ENCODE measurements at places on chromosomes 7 and 10. TPM values are rescaled to one million over a fixed set of nuclear protein-coding genes. Genes with fewer than 3 reads are reported as not detected.

Gene HSPB1
- total RNA-seq: 565 TPM

Gene LHFPL3
- total RNA-seq: not detected

Gene TWIST1
- total RNA-seq: 0.18 TPM

Gene MUC12
- 1.1 TPM for total RNA-seq

Gene CDHR3
- 0.34 TPM for total RNA-seq

Gene UBE3C
- total RNA-seq: 76.0 TPM

Gene PSD
- total RNA-seq: 1.7 TPM

Gene WNT8B
- not detected for total RNA-seq

Gene VIPR2
- 0.04 TPM for total RNA-seq

Gene OPN4
- total RNA-seq: not detected

Gene DHTKD1
- total RNA-seq: 9.3 TPM

Gene IDI2
- not detected for total RNA-seq

Gene CALML3
- not detected for total RNA-seq

Gene DOCK4
- total RNA-seq: 3.8 TPM

Gene BTBD16
- not detected for total RNA-seq

Gene VENTX
- total RNA-seq: 0.55 TPM

Gene AKR1C8
- 0.24 TPM for total RNA-seq

Gene SPDYE11
- not detected for total RNA-seq

GRCh38 chr7:77561352-77561751, 24.3 kb downstream of the PTPN12 start:
- no peak overlapping the region for H3K27ac ChIP-seq
- peaks cover 16% of the 10 kb centered on the region for H3K4me1 ChIP-seq
- DNase-seq: no peak
- no peaks in the 10 kb centered on the region for H3K27me3 ChIP-seq
- H3K36me3 ChIP-seq: no peaks in the 10 kb centered on the region

DNA sequence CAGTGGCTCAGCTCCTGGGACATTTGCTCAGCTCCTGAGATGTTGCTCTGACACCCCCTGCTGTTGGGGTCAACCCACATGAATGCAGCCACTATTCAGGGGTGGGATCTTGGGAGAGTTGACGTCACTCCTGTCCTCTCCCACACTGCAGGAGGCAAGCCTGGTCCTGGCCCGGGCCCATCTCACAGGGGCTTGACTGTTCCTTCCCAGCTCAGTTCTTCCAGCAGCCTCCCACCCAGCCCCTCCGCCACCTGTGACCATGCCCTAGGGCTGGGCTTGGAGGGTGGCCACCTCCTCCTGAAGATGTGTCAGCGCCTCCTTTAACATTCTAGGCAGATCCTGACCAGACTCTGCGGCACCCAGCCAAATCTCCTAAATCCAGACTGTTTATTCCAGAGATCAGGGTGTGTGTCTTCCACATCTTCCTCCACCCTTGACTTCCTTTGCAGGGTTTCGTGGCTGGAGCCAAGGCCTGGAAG, 19.1 kb upstream of the OPALIN start:
- H3K4me1 ChIP-seq: peaks cover 7% of the 10 kb centered on the region
- no peaks in the 10 kb centered on the region for H3K36me3 ChIP-seq
- H3K27me3 ChIP-seq: peaks cover 31% of the 10 kb centered on the region
- no peak overlapping the region for H3K27ac ChIP-seq
- no peak overlapping the region for H3K4me3 ChIP-seq

- no peaks in the 10 kb centered on the region for H3K4me1 ChIP-seq
- no peaks in the 10 kb centered on the region for H3K36me3 ChIP-seq
- no peaks in the 10 kb centered on the region for H3K27me3 ChIP-seq
- H3K27ac ChIP-seq: no peak overlapping the region
- DNase-seq: no peak
- no peak overlapping the region for H3K4me3 ChIP-seq
Observed at GRCh38 chr7:24297362-24297761, 13.4 kb downstream of the NPY start.

- DNase-seq: no peak
- no peaks in the 10 kb centered on the region for H3K4me1 ChIP-seq
- peaks cover 15% of the 10 kb centered on the region for H3K27me3 ChIP-seq
- no peak overlapping the region for H3K27ac ChIP-seq
- no peaks in the 10 kb centered on the region for H3K36me3 ChIP-seq
Observed at GRCh38 chr7:135277161-135277560, 43.5 kb downstream of the STRA8 start.

GRCh38 chr10:116331815-116332214, 7.6 kb downstream of the CCDC172 start:
- no peaks in the 10 kb centered on the region for H3K36me3 ChIP-seq
- no peak overlapping the region for H3K4me3 ChIP-seq
- DNase-seq: no peak
- no peaks in the 10 kb centered on the region for H3K27me3 ChIP-seq
- H3K27ac ChIP-seq: no peak overlapping the region

GRCh38 chr7:75646571-75647102, 92.1 kb downstream of the HIP1 start:
- H3K27ac ChIP-seq: no peak overlapping the region
- peaks cover 13% of the 10 kb centered on the region for H3K4me1 ChIP-seq
- no peak overlapping the region for H3K4me3 ChIP-seq
- no peak for DNase-seq
- no peaks in the 10 kb centered on the region for H3K27me3 ChIP-seq

- H3K27me3 ChIP-seq: peaks cover 60% of the 10 kb centered on the region
- H3K4me1 ChIP-seq: no peaks in the 10 kb centered on the region
- H3K36me3 ChIP-seq: no peaks in the 10 kb centered on the region
- no peak for DNase-seq
Observed at GRCh38 chr10:119346095-119346832, 138.9 kb downstream of the GRK5 start.

DNA sequence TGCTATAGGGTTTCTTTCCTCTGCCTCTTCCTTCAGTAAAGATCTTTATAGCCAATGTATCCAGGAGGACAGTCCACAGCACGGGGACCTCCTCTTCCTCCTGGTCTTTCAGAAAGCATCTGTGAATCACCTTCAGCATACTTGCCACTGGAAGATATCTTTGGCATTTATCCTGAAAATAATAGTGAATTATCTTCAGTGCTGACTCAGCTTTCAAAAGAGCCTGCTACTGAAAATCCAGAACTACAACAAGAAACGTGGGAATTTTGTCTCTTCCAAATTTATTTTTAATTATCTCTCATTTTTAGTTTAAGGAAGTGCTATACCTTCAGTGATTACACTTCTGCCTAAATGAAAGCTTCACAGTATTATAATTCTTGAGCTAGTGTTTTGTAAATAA, 7.6 kb upstream of the UNC5B start:
- H3K36me3 ChIP-seq: no peaks in the 10 kb centered on the region
- H3K4me1 ChIP-seq: peaks cover 4% of the 10 kb centered on the region
- peaks cover 17% of the 10 kb centered on the region for H3K27me3 ChIP-seq
- DNase-seq: no peak
- no peak overlapping the region for H3K4me3 ChIP-seq

GRCh38 chr10:106479636-106480035, 684.9 kb downstream of the SORCS1 start:
- no peak overlapping the region for H3K4me3 ChIP-seq
- H3K36me3 ChIP-seq: no peaks in the 10 kb centered on the region
- H3K27ac ChIP-seq: no peak overlapping the region
- no peaks in the 10 kb centered on the region for H3K27me3 ChIP-seq

GRCh38 chr10:132229834-132230556, 43.2 kb downstream of the DPYSL4 start:
- DNase-seq: no peak
- H3K4me3 ChIP-seq: no peak overlapping the region
- no peaks in the 10 kb centered on the region for H3K36me3 ChIP-seq
- no peaks in the 10 kb centered on the region for H3K4me1 ChIP-seq

- peaks cover 28% of the 10 kb centered on the region for H3K4me1 ChIP-seq
- no peak overlapping the region for H3K4me3 ChIP-seq
- no peaks in the 10 kb centered on the region for H3K27me3 ChIP-seq
- peak overlapping the region; percentile 57 for H3K27ac ChIP-seq
Observed at GRCh38 chr7:5452470-5452899, 28.9 kb upstream of the TNRC18 start.

- H3K4me1 ChIP-seq: no peaks in the 10 kb centered on the region
- no peak for DNase-seq
- no peak overlapping the region for H3K27ac ChIP-seq
- H3K27me3 ChIP-seq: peaks cover 19% of the 10 kb centered on the region
Observed at GRCh38 chr10:121579656-121580055, 18.6 kb downstream of the FGFR2 start.

GRCh38 chr10:30990351-30990750, 41.3 kb downstream of the ZNF438 start:
- no peaks in the 10 kb centered on the region for H3K27me3 ChIP-seq
- H3K4me3 ChIP-seq: no peak overlapping the region
- no peak overlapping the region for H3K27ac ChIP-seq

DNA sequence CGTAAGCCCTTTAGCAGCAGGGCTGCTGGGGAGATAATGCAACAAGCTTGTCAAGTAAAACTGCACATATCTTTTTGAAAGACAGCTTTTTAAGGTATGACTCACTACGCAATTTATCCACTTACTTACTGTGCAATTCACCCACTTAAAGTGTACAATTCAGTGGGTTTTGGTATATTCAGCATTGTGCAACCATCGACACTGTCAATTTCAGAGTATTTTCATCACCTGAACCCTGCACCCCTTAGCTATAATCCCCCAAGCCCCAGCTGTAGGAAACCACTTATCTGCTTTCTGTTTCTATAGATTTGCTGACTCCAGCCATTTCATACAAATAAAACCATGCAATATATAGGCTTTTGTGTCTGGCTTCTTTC, 168.0 kb downstream of the PTPN20 start:
- no peak overlapping the region for H3K27ac ChIP-seq
- H3K4me1 ChIP-seq: no peaks in the 10 kb centered on the region
- no peaks in the 10 kb centered on the region for H3K36me3 ChIP-seq
- H3K27me3 ChIP-seq: peaks cover 2% of the 10 kb centered on the region
- no peak for DNase-seq

- no peaks in the 10 kb centered on the region for H3K27me3 ChIP-seq
- H3K4me1 ChIP-seq: no peaks in the 10 kb centered on the region
- no peaks in the 10 kb centered on the region for H3K36me3 ChIP-seq
- H3K4me3 ChIP-seq: no peak overlapping the region
- DNase-seq: peak; percentile 57
Observed at GRCh38 chr7:32206987-32207386, 136.8 kb upstream of the PDE1C start.

GRCh38 chr10:27482984-27483956, 20.8 kb upstream of the RAB18 start:
- H3K27me3 ChIP-seq: no peaks in the 10 kb centered on the region
- DNase-seq: no peak
- no peaks in the 10 kb centered on the region for H3K4me1 ChIP-seq
- no peak overlapping the region for H3K27ac ChIP-seq
- no peak overlapping the region for H3K4me3 ChIP-seq

GRCh38 chr10:118838364-118838763, 83.6 kb upstream of the CACUL1 start:
- H3K27me3 ChIP-seq: no peaks in the 10 kb centered on the region
- H3K4me3 ChIP-seq: no peak overlapping the region
- H3K36me3 ChIP-seq: no peaks in the 10 kb centered on the region
- H3K4me1 ChIP-seq: no peaks in the 10 kb centered on the region
- no peak overlapping the region for H3K27ac ChIP-seq
- DNase-seq: no peak

- H3K27ac ChIP-seq: no peak overlapping the region
- H3K36me3 ChIP-seq: peaks cover 17% of the 10 kb centered on the region
- peaks cover 24% of the 10 kb centered on the region for H3K4me1 ChIP-seq
- DNase-seq: peak; percentile 58
Observed at GRCh38 chr10:69407621-69408301, 9.0 kb downstream of the TACR2 start.

- no peaks in the 10 kb centered on the region for H3K36me3 ChIP-seq
- H3K4me1 ChIP-seq: no peaks in the 10 kb centered on the region
- H3K4me3 ChIP-seq: no peak overlapping the region
- DNase-seq: no peak
- H3K27me3 ChIP-seq: no peaks in the 10 kb centered on the region
- H3K27ac ChIP-seq: no peak overlapping the region
Observed at GRCh38 chr7:82676777-82677463, 233.3 kb upstream of the CACNA2D1 start.

- no peak overlapping the region for H3K4me3 ChIP-seq
- peaks cover 13% of the 10 kb centered on the region for H3K4me1 ChIP-seq
- 0 out of 3 replicates have a peak, but pooled peaks cover under 1% of the 10 kb centered on the region for H3K36me3 ChIP-seq
Observed at GRCh38 chr7:96244992-96245292, 77.0 kb downstream of the SLC25A13 start.

- H3K36me3 ChIP-seq: no peaks in the 10 kb centered on the region
- no peak for DNase-seq
- H3K27me3 ChIP-seq: no peaks in the 10 kb centered on the region
Observed at GRCh38 chr10:22958338-22958737, 30.5 kb downstream of the ARMC3 start.

DNA sequence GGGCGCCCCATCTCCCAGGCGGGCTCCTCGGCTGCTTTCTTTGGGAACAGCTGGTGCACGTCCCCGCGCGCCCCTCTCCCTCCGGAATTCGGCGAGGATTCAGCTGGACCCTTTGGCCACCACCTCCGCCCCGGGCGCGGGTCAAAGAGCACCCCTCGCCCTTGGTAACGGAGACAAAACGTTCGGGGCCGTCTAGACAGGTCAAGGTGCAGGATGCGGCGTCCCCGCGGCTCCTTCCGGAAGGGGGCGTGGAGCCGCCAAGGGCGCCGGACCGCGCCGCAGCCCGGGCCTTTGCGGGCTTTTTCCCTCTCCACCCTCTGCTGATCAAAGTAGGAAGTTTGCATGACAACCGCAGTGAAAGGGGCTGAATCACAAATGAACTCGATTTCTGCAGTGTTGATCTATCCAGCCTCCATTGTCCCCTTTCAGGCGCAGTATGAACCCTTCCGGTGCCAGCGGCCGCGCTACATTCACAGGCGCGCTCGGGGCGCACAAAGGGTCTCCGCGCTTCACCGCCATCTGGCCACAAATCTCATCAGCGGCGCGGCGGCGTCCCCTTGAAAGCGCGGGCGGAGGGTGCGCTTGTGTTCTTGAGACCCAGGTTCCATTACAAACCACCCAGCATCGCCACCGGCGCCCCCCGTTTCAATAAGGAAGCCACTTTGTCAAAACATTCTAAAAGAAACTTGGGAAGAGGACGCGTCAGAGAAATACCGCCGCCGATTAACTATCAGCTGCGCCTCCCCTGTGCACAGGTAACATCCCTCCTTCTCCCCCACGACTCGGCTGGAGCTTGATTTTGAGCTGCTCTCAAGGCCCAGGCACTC, 36.4 kb downstream of the CNPY1 start:
- no peak overlapping the region for H3K4me3 ChIP-seq
- H3K36me3 ChIP-seq: no peaks in the 10 kb centered on the region
- H3K27ac ChIP-seq: no peak overlapping the region

- no peak overlapping the region for H3K27ac ChIP-seq
- H3K36me3 ChIP-seq: no peaks in the 10 kb centered on the region
Observed at GRCh38 chr7:30926313-30926712, 14.7 kb downstream of the AQP1 start.

- H3K27me3 ChIP-seq: peaks cover 71% of the 10 kb centered on the region
- no peak for DNase-seq
- H3K27ac ChIP-seq: no peak overlapping the region
Observed at GRCh38 chr7:97003262-97004246, 1.8 kb upstream of the DLX6 start.

GRCh38 chr7:27917119-27917518, 177.2 kb downstream of the TAX1BP1 start:
- H3K36me3 ChIP-seq: no peaks in the 10 kb centered on the region
- peaks cover 7% of the 10 kb centered on the region for H3K27me3 ChIP-seq
- no peak for DNase-seq
- H3K4me3 ChIP-seq: no peak overlapping the region

- no peak for DNase-seq
- H3K27me3 ChIP-seq: 0 out of 3 replicates have a peak, but pooled peaks cover 2% of the 10 kb centered on the region
- no peak overlapping the region for H3K27ac ChIP-seq
- no peaks in the 10 kb centered on the region for H3K36me3 ChIP-seq
- no peak overlapping the region for H3K4me3 ChIP-seq
Observed at GRCh38 chr7:31340051-31340450, 475 bp downstream of the NEUROD6 start.

- no peaks in the 10 kb centered on the region for H3K4me1 ChIP-seq
- no peaks in the 10 kb centered on the region for H3K27me3 ChIP-seq
- no peak overlapping the region for H3K4me3 ChIP-seq
- H3K27ac ChIP-seq: no peak overlapping the region
- no peak for DNase-seq
- H3K36me3 ChIP-seq: no peaks in the 10 kb centered on the region
Observed at GRCh38 chr7:104296900-104297299, 31.5 kb upstream of the LHFPL3 start.
